ENCODE measurements at places on chromosomes 2 and 18.

DNA sequence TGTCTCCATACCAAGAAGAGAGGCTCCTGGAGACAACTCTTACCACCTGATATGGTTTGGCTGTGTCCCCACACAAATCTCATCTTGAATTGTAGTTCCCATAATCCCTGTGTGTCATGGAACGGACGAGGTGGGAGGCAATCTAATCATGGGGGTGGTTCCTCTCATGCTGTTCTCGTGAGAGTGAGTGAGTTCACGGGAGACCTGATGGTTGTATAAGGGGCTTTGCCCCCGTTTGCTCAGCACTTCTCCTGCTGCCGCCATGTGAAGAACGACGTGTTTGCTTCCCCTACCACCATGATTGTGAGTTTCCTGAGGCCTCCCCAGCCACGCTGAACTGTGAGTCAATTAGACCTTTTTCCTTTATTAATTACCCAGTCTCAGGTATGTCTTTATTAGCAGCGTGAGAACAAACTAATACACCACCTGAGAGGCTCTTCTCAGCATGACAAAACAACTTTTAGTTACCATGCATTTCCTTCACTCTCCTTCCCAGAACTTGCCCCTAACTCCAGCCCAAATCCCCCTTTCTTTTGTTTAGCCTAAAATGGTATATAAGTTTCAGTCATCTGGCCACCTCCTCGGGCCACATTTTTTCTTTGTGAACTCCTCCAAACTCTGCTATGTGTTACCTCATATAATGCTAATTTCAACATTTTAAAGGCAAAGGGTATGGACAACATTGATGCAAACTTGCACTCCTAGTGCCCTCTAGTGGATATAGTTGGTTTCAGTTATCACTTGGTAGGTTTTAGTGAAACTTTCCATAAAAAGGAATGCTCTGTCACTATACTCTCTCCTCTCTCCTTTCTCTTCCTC, 58.6 kb upstream of the SLC25A52 start:
- DNase-seq = no peak

GRCh38 chr18:77250501-77250925, 865 bp downstream of the GALR1 start:
- no peak for DNase-seq

- no peak for DNase-seq
Measured at GRCh38 chr18:62664414-62664813, 50.9 kb upstream of the PHLPP1 start.

DNA sequence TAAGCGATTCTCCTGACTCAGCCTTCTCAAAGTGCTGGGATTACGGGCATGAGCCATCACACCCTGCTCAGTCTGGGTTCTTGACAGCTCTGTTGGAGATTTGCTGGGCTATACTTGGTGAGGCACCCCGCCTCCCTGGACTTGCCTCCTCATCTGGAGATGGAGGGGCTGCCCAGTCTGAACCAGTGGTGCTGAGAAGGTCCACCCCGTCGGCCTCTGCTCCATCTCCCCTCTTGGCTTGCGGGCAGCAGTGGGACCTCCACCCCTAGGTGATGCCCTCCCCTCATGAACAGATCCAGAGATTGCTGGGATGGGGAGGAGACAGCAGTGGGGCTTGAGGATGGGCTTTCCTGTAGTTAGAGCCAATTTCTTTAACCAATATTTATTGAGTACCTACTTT, 120.9 kb downstream of the CLIP4 start:
- no peak for DNase-seq

GRCh38 chr2:29618024-29618423, 303.4 kb downstream of the ALK start:
- DNase-seq = no peak

- no peak for DNase-seq
Measured at GRCh38 chr2:46347648-46348280, 50.6 kb downstream of the EPAS1 start.

GRCh38 chr2:241546771-241547498, 11.6 kb upstream of the BOK start:
- no peak for DNase-seq

- no peak for DNase-seq
Measured at GRCh38 chr2:208037564-208038487, 12.5 kb upstream of the PLEKHM3 start.

- no peak for DNase-seq
Measured at GRCh38 chr2:111057721-111058120, 63.0 kb upstream of the BCL2L11 start.

- no peak for DNase-seq
Measured at GRCh38 chr2:7861910-7862702, 819.8 kb upstream of the ID2 start.

GRCh38 chr18:45652303-45653080, 37.2 kb downstream of the SLC14A2 start:
- DNase-seq = no peak

DNA sequence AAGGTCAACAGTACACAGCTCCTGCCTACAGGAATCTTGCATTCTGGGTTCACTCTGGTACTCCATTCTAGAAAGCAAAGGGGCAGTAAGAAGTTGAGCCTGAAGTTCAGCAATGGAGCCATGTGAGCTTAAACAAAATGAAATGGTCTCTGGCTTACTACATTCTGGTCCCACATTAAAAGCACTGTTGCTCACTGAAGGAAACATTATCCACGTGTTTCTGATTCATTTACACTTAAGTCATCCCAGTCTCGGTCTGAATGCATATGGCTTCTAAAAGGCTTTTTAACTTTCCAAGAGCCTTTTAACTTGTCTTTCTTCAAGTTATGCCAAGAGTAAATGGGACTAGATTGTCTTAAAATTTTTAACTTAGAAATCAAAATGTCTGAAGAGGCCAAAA, 177.8 kb downstream of the LNPK start:
- DNase-seq = no peak

DNA sequence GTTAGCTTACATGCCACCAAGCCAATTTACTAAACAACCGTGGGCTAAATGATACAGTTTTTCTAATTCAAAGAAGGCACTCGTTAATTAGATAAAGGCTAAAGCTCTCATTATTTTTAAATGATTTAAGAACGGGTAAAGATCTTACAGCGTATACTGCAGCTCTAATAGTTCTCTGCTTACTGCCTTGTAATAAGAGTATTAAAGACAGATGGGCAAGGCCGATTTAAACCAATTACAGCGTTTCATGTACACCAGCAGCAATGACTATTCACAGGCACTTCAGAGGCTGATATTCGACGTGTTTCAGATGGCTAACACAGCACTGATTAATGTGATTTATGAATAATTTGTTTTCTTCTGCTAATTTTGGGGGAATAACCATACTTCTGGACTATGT, 259.3 kb downstream of the ZNF407 start:
- no peak for DNase-seq

DNA sequence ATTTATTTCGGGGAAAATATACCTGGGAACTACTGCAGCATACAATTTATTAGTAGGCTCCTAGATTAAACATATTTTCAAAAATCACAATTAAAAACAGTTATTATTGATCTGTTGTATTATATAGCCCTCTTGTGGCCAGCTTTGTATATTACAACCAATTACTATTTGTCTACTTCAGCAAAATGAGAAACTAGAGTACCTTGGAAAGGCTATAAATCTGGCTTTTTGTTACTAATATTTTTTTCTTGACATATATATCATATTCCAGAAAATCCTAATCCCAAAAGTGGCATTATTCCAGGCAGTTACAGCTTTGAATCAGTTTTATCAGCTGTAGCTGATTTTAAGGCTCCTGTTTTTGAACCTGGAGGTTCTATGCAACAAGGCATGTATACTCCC, 101.2 kb downstream of the UBR3 start:
- DNase-seq = no peak

GRCh38 chr2:70735071-70735470, 32.9 kb downstream of the ADD2 start:
- no peak for DNase-seq

GRCh38 chr2:153819501-153819900, 52.2 kb upstream of the GALNT13 start:
- DNase-seq = no peak

- no peak for DNase-seq
Measured at GRCh38 chr2:208978946-208979345, 444.9 kb upstream of the MAP2 start.

DNA sequence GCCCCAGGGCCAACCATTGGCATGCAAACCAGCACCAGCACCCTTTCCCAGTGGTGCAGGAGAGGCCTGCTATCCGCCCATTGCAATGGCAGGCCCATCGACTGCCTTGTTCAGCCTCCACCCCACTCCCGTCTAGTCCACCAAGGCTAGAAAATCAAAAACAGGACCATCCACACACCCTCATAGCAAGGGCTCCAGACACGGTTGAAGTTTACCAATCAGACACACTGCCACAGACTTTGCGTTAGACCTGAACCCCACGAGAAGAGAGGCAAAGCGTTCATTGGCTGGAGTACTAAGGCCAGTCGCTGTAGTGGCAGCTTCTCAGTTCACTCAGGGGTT, 95.3 kb upstream of the TEX51 start:
- DNase-seq = no peak

DNA sequence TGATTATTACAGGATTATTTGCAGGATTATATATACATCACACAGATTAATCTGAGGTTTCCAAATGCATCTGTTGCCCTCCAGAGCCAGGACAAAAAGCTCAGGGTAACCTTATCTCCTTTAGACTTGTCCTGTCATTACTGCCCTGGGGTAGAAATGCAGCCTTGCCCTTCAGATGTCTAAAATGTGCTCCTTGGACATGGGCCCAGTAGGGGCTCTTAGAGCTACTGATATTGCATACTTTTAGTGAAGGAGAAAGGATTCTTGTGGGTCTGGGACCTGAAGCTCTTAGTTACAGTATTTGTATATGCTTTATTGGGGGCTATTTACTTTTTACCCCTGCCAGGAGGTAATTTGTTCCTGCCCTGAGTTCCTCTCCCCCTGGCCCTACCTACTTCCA, 56.1 kb downstream of the PRKRA start:
- DNase-seq = no peak

DNA sequence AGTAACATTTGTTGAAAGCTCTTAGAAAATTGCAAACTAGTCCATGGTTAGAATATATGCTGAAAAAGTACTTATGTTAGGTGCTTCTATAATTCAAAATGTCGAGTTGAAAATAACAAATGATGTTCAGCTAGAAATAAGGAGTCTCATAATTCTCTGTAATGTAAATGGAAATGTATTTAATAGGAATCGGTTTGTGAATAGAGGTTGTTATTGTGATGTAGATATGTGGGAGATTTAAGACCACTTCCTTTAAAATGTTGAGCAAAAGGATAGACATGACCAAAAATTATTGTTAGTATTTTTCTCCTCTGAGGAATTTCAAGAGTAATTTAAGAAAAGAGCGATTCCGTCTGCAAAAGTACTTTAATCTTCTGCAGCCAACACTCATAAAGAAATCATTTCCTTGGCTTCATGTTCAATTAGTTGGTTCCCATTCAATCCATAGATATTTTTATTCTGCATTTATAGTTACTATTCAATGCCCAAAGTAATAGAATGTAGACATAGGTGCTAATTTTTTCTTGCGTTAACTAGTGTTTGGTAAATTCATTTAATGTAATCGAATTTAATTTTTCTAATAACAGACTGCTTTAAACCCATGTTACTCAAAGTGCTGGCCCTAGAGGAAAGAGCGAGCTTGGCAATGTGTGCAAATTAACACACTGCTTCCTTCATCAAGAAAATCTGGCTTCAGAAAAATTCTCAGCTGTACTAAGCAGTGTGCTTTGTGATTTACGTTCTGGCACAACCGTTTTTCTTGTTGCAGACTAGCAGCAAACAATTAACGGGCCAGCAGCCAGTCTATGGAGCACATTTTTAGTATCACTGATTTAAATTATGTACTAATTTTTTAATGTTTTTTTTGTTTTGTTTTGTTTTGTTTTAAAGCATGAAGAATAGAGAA, 32.2 kb downstream of the FN1 start:
- no peak for DNase-seq

- no peak for DNase-seq
Measured at GRCh38 chr2:231113489-231113888, 11.4 kb downstream of the HTR2B start.

DNA sequence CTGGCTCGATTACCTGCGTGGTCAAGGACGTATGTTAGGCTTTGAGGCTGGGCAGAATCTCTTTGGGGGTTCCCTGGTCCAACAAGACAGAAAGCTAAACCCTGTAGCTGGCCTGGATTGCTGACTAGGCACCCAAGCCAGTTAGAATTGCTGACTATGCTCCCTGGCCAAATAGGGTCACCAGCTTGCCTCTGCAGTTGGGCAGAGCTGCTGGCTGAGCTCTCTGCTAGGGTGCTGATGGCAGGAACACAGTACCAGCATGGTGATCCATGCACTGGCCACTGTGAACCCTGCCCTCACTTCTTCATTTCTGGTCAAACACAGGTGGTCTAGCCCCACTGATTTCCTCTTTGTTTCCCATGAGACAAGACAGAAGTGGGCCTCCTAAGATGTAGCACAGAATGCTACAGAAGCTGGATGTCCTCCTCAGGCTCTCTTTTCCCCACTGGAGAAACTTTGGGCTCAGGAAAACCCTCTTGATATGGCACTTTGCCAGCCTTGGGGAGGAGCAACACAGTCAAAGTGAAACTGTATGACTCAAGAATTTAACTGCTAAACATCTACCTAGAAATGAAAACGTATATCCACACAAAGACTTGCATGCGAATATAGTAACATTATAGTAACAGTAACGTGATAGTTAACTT, 20.8 kb downstream of the SP140L start:
- DNase-seq = no peak

- DNase-seq = no peak
Measured at GRCh38 chr2:106098081-106098480, 96.0 kb downstream of the UXS1 start.

DNA sequence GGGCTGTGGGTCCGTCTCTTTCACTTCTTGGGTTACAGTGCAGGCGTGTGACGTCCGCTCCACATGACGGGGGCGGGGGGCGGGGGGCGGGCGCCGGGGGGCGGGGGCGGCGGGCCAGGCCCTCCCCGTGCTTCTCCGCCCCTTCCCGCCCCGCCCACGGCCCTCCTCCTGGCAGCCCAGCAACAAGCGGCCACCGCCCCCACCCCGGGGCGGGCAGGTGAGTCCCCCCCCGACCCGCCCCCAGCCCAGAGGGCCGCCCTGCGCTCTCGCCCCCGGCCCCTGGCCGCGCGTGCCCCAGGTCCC, 3.6 kb downstream of the ZNF516 start:
- DNase-seq = peak; percentile 58

- DNase-seq = no peak
Measured at GRCh38 chr2:132754867-132755472, 85.0 kb upstream of the LYPD1 start.

DNA sequence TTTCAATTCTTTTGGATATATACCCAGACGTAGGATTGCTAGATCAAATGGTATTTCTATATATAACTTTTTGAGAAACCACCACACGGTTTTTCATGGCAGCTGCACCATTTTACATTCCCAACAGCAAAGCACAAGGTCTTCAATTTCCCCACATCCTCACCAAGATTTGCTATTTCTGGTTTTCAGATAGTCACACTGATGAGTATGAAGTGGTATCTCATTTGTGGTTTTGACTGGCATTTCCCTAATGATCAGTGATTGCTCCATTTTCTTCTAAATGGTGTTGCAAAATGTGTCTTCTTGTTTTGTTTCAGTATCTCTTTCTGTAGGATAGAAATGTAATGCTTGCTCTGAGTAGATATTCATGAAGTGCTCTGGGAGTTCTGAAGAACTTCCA, 52.0 kb downstream of the ANKRD44 start:
- DNase-seq = no peak
